ENCODE measurements at places on chromosomes 4 and X.
A peak's percentile ranks its signal among the peaks of the same experiment; 100 is the strongest.

DNA sequence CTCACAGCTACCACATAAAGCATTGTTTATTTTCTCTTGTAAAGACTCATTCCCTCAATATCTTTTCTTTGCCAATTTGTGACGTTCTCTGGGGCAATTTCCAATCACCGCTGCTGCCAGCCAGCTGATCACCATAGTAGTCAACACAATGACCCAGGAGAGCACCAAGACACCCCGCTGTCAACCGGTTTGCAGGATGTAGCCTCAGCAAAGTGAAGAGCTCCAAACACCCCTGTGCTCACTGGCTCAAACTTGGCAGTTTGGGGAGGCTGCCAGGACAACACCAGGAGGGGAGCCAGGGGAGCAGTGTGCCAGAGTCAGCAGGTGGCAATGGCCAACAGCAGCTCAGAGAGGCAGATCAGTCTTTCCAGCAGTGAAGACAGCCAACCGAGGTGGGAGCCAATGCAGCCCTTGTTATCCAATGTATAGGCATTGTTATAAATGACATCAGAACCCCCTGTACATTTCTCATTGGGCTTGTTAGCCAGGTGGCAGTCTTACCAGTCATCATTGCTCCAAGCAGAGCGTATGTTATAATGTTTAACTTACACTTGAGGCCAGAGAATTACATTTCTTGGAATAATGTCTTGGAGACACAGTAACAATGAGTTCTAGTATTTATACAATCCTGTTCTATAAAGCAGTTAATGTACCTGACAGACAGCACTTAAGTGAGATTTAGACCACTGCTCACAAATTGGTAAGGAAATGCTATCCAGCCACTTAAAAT, 274.9 kb upstream of the GK2 start:
- no peak for DNase-seq

DNA sequence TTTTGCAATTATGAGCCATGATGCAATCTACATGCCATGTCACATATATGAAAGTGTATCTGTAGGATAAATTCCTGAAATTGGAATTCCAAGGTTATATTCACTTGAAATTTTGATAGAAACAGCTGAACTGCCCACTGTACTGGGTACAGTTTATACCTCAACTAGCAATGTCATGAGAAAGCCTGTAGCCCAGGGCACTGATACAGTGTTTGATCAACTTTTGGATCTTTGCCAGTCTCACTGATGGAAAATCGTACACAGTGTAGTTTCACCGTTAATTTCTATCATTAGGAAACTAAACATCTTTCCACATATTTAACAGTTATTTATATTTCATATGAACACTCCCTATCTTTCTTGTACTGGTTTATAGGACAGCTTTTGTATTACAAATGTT, 34.2 kb downstream of the TAPT1 start:
- DNase-seq: no peak

- DNase-seq: peak; percentile 52
These were observed 49.3 kb upstream of the CD40LG start for GRCh38 chrX:136598631-136599030.

DNA sequence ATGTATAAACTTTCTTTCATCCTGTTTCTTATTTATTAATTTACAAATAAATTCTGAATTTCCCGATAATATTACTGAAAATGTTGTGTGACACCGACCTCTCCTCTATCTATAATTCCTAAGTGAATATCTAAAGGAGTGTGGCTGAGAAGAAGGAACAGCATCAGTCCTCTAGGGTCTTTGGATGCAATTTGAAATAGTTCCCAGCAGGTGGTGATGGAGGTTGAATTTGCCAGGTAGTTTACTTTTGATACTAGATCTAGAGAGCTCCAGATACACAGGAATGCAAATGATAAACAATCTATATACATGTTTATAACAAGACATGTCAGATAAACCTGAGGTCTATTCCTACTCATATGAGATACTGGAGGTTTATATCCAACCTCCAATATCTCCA, 305.4 kb downstream of the PCDH18 start:
- DNase-seq: no peak

- DNase-seq: no peak
These were observed 202.5 kb upstream of the MAB21L2 start for GRCh38 chr4:150379454-150379853.

DNA sequence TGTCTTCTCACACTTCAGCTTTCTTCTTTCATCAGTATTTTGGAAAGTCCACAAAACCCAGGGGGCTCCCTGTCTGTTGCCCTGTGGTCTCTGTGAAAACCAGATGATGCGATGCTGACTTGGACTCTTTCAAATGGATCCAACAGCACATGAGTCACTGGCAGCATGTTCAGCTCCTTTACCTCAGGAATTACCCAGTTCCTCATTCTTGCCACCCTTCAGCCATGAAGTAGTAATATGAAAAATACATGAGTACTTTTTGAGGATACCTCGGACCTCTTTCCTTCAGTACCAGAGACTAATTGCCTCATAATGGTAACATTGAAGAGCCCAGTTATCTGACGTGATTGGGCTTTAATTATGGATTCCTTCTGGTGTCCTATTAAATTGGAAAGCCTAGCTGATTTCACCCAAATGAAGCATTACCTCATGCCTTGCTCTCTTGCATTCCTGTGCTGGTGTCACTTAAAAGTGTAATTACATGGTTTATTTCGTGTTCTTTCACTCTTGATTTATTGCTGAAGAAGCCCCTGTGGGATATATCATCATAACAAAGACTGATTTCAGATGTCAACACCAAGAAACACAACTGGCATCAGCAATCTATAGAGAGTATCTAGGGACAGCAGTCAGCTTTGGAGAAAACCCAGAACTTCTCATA, 63.4 kb downstream of the NFKB1 start:
- peak; percentile 46 for DNase-seq

Data from activated CD4-positive, alpha-beta T cell treated with anti-CD3 and anti-CD28 coated beads for 48 hours (primary cell).